Gastrocnemius medialis (tissue), 4 donors: ENCODE measurements at places on chromosomes 2 and 18. TPM values are rescaled to one million over a fixed set of nuclear protein-coding genes. Genes with fewer than 3 reads are reported as not detected.

DNA sequence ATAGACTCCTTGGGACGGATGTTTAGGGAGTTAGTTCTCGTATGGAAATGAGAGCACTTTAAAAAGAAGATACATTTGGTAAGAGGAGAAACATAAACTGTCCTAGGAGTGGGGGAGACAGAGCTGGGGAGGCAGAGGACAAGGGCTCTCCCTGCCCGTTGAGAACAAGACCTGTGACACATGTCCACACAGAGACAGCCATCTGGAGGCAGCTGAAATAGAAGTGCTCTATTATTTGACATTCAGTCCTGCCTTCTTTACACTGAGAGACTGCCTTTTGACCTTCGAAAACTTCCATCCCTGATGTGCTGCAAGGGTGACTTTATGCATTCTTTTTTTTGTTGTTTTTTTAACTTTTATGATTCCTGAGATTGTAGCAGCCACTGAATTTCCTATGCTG, 150.1 kb downstream of the UXS1 start:
- no peak overlapping the region for H3K4me3 ChIP-seq
- no peaks in the 10 kb centered on the region for H3K4me1 ChIP-seq
- H3K36me3 ChIP-seq: no peaks in the 10 kb centered on the region
- no peaks in the 10 kb centered on the region for H3K27me3 ChIP-seq
- DNase-seq: no peak
- no peak overlapping the region for H3K27ac ChIP-seq

DNA sequence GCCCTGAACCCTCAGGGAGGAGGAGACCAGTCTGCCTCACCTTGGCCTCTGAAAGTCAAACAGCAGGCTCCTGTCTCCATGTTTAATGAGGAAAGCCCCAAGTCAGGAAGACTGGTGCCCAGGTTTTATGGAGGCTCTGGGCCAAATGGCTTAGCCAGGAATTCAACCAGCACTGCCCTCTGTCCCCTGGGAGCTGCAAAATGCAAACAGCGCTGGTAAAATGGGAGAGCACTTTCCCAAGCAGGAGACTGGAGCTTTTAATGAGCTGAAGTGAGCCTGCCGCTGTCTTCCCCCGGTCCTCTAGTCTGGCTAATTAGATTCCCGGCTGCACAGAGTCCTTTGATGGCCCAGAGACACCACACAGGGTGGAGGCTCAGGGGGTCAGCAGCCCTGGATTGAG, 276.0 kb upstream of the TRIB2 start:
- DNase-seq: no peak
- no peaks in the 10 kb centered on the region for H3K4me1 ChIP-seq
- no peak overlapping the region for H3K4me3 ChIP-seq
- no peak overlapping the region for H3K27ac ChIP-seq
- no peaks in the 10 kb centered on the region for H3K36me3 ChIP-seq

DNA sequence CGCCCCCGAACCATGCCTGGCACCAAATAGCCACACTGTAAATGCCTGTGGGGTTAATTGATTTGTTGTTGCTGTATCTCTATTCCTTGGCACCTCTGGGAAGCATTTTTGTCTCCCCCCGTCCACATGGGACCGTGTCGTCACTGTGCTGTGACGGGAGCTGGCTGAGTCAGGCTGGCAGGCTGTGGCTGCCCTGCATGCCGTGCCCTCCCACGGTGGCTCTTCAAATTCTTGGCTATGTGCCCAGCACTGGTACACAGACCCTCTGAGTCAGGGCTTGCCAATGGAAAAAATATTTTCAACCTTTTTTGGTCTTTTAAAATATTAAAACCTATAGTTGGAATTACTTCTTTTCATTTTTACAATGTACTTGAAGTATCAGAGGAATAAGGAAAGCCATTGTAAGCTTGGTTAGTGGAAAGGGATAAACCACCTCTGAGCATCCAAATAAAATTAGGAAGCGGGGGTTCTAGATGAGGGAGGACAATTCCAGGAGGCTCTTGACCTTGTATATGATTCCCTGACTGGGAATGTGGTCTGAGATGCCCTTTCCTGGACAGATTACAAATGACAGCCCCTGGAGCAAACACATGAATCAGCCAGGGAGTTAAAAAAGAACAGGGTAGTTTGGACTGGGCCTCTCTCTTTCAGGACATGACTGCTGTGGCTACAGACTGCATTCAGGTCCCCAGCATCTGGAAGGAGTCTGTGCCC, 59.4 kb downstream of the DGKD start:
- H3K4me1 ChIP-seq: peaks cover 51% of the 10 kb centered on the region
- no peak overlapping the region for H3K4me3 ChIP-seq
- H3K27me3 ChIP-seq: no peaks in the 10 kb centered on the region
- peak overlapping the region; percentile 97 for H3K27ac ChIP-seq
- DNase-seq: peak; percentile 70
- no peaks in the 10 kb centered on the region for H3K36me3 ChIP-seq

GRCh38 chr2:37125416-37125815, 31.4 kb downstream of the EIF2AK2 start:
- peak; percentile 32 for DNase-seq
- H3K27ac ChIP-seq: no peak overlapping the region
- no peaks in the 10 kb centered on the region for H3K4me1 ChIP-seq
- H3K27me3 ChIP-seq: no peaks in the 10 kb centered on the region
- peaks cover 20% of the 10 kb centered on the region for H3K36me3 ChIP-seq
- H3K4me3 ChIP-seq: no peak overlapping the region

DNA sequence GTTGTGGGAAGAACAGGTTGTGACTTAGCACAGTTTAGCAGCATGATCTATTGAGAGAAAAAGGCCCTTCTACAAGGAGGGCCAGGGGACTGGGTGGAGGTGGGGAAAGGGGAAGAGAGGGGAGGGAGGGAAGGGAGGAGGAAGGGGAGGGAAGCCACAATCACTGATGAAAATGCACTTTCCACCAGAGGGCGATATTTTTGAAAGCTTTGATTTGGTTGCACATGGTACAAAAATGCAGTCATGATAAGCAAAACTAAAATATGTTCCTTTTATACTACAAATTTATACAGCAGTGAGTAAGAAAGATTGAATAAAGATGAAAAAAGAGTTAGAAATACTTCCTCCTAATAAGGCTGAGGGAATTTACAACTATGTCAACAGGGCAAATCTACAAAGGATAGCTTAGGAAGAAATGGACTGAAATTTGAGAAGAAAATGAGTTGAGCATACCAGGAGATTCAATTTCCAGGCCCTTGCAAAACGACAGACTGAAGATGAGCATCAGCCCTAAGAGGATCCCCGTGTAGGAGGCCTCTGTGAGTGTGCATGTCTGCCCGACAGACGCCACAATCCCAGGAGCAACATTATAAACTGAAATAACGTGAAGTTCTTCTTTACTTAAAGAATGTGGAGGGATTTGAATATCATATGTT, 17.2 kb downstream of the SH3YL1 start:
- peaks cover 42% of the 10 kb centered on the region for H3K36me3 ChIP-seq
- H3K27me3 ChIP-seq: no peaks in the 10 kb centered on the region
- H3K4me1 ChIP-seq: no peaks in the 10 kb centered on the region
- DNase-seq: no peak

- H3K4me1 ChIP-seq: no peaks in the 10 kb centered on the region
- H3K36me3 ChIP-seq: no peaks in the 10 kb centered on the region
- H3K27ac ChIP-seq: no peak overlapping the region
- no peaks in the 10 kb centered on the region for H3K27me3 ChIP-seq
- DNase-seq: no peak
These were observed 104.4 kb upstream of the SALL3 start for GRCh38 chr18:78875016-78875777.

DNA sequence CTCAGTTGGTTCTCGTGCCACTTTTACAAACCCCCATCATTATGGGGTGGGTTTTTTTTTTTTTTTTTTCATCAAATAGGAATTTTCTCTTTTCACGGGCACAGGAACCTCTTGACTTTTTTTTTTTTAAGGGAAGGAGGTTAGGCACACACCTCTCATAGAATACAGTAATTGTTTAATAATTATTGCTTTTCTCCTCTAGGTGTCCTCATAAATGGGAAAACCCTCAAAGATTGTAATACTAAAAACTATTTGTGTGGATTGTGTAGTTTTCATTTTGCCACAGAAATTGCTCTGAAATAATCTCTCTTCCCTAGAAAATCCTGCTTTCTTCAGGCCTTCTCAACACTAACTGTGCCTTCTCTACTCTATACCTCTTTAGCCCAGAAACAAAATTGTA, 147.3 kb downstream of the GREB1L start:
- no peaks in the 10 kb centered on the region for H3K36me3 ChIP-seq
- no peaks in the 10 kb centered on the region for H3K27me3 ChIP-seq
- H3K27ac ChIP-seq: no peak overlapping the region

DNA sequence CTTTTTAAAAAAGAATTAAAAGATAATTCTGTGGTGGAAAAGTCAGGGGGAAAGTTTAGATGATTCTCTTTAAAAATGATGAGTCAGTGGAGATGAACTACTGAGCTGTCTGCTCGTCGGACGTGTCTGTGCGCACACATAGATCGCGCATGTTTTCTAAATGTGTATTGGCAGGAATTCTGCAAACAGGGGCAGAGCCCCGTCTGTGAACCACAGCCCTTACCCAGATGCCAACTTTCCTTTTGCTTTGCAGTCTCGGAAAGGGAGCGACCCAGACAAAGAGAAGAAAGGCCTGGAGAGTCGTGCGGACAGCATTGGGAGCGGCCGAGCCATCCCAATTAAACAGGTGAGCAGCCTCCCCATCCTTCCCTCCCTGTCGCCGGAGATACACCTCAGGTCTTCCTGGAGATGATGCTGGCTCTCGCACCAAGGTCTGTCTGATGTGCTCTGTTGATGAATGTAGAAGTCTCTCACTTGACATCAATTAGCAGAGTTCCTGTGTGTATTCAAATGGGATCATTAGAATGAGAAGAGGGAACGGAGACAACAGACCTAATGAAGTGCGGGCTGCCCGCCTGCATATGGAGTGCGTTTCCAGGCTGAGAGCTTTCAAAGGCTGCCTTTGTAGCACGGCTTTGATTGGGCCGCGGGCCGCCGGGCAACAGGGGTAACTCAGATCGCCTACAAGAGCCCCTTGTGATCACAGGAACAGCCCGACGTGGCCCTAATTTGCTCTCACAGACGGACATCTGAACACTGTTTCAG, 313.3 kb downstream of the AGAP1 start:
- H3K27ac ChIP-seq: no peak overlapping the region
- no peak for DNase-seq
- peaks cover 25% of the 10 kb centered on the region for H3K36me3 ChIP-seq
- no peaks in the 10 kb centered on the region for H3K27me3 ChIP-seq
- H3K4me1 ChIP-seq: no peaks in the 10 kb centered on the region

GRCh38 chr18:61703508-61703907, 189.3 kb downstream of the RNF152 start:
- no peaks in the 10 kb centered on the region for H3K27me3 ChIP-seq
- H3K36me3 ChIP-seq: no peaks in the 10 kb centered on the region
- no peaks in the 10 kb centered on the region for H3K4me1 ChIP-seq
- no peak for DNase-seq
- no peak overlapping the region for H3K4me3 ChIP-seq

DNA sequence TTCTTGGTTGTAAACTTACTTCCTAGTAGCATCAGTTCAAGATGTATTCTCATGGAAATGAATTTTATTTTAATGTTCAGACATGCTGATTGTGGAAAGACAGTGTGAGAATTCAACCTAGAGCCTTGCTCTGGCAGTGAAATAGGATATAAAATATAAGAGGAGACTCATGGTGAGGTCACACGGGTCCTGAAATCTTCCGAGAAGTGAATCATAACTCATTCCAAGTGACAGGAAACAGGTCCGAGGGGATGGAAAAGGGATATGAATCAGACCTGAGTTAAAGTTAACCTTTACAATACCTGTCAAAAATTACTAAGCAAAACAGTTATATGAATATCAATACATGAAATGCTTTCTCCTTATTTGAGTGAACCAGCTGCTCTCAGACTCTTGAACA, 185.2 kb upstream of the LRRTM1 start:
- H3K27ac ChIP-seq: no peak overlapping the region
- H3K27me3 ChIP-seq: no peaks in the 10 kb centered on the region
- no peak overlapping the region for H3K4me3 ChIP-seq
- no peak for DNase-seq
- no peaks in the 10 kb centered on the region for H3K4me1 ChIP-seq

GRCh38 chr2:126986631-126987187, 88.0 kb downstream of the TEX51 start:
- no peak overlapping the region for H3K27ac ChIP-seq
- no peaks in the 10 kb centered on the region for H3K27me3 ChIP-seq
- H3K4me3 ChIP-seq: no peak overlapping the region
- H3K36me3 ChIP-seq: no peaks in the 10 kb centered on the region
- no peak for DNase-seq
- H3K4me1 ChIP-seq: no peaks in the 10 kb centered on the region

DNA sequence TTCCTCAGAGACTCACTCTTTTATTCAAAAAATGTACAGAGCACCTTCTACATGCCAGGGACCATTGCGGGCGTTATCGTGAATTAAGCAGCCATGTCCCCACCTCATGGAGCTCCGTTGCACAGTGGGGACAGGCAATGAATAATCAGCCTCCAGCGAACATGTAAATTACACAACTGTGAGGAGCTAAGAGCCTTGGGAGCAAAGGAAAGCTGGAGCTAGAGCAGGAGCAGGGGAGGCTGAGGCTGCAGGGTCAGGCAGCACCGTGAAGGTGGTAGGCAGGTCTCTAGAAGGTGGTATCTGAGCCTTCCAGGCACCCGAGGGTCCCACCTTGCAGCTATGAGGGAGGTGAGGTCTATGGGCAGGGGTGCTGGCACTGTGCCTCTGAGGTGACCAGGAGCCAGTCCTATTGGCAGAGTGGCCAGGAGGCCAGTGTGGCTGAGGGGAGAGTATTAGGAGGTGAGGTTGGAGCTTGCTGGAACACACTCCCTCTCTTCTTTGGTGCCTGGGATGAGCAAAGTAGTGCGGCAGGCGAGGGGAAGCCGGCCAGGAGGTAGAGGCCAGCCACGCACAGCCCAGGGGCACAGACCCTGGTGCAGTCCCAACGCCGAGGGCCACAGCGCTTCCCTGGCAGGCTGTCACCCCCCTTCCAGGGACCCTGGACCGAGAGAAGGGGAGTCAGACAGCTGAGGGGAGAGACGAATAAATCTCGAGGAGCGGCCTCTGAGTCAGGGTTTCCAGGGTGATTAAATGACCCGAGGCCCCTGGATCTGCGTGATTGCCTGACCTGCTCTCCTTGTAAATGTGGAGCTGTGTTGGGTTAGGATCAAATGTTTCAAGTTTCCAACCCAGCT, 167.3 kb downstream of the SEPTIN10 start:
- no peak overlapping the region for H3K27ac ChIP-seq
- no peak overlapping the region for H3K4me3 ChIP-seq
- H3K36me3 ChIP-seq: no peaks in the 10 kb centered on the region
- H3K27me3 ChIP-seq: no peaks in the 10 kb centered on the region

- no peaks in the 10 kb centered on the region for H3K27me3 ChIP-seq
- H3K27ac ChIP-seq: no peak overlapping the region
- no peak overlapping the region for H3K4me3 ChIP-seq
- no peaks in the 10 kb centered on the region for H3K36me3 ChIP-seq
- no peaks in the 10 kb centered on the region for H3K4me1 ChIP-seq
These were observed 190.8 kb downstream of the ARHGAP28 start for GRCh38 chr18:6920099-6920955.

GRCh38 chr2:174333017-174333371, 1.8 kb upstream of the SP9 start:
- H3K27ac ChIP-seq: no peak overlapping the region
- H3K4me3 ChIP-seq: no peak overlapping the region
- peaks cover 24% of the 10 kb centered on the region for H3K4me1 ChIP-seq

Gene SLC8A1
- 1.3 TPM for total RNA-seq

Gene EN1
- 3.9 TPM for total RNA-seq

Gene MAB21L4
- not detected for total RNA-seq

Gene RDH14
- total RNA-seq: 55.4 TPM

Gene ACADL
- 4.1 TPM for total RNA-seq

Gene POMC
- 32.9 TPM for total RNA-seq

Gene ARHGAP25
- total RNA-seq: 2.7 TPM

Gene SPEG
- 319 TPM for total RNA-seq

Gene STON1
- 4.1 TPM for total RNA-seq

Gene FBXO41
- total RNA-seq: not detected

Gene STPG4
- total RNA-seq: not detected

Gene PLEK
- 4.7 TPM for total RNA-seq

Gene CYRIA
- 3.3 TPM for total RNA-seq
